ENCODE measurements at places on chromosomes 2 and 18.

DNA sequence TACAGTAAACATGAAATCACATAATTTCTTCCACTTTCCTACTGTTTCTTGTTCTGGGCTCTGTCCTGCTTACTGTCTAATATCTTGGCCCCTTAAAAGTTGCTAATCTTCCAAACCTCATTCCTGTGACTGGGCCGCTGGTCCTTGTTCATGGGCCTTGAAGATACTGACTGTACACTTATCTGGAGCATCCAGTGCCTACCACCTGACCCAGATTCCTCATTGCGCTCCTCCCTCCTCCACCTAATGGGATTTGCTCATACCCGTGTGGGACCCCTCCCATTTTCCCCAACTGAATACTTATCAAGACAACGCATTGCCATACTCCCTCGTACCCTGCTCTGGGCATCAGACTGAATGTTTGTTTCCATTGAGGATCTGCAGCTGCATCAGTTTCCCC is 6.1 kb upstream of the IL37 start:
- no peak for DNase-seq

- DNase-seq, result no peak
These were observed 57.3 kb upstream of the EML6 start for GRCh38 chr2:54666131-54666633.

GRCh38 chr2:184598002-184598315 is 370 bp upstream of the ZNF804A start:
- DNase-seq, result no peak

DNA sequence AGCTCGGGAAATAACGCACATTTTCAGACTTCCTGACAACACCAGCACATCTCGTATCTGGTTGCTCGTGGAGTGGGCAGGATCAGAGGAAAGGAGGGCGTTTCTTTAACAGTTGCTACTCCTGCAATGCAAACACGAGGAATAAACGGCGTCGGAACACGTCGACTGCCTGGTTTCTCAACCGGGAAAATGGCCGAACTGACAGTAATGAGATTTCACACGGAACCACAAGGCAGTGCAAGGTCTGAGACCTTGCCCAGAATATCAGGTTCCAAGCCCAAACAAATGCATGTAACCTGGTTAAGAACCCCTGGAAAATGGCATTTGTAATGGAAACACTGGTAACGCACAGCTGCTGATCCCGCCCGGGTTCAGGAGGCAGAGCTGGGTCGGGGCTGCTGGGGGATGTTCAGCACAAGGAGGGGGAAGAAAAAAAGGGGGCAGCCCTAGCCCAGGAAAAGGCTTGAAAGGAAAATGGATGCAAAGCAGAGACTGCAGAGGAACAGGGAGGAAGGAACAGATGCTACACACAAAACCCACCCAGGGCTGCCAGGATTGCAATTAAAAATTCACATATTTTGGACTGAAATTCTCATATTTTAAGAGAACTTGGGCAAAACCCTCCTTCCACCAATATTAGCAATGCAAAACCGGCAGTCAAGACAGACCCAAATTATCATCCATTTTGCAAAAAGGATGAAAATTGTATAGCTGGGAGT is 61.6 kb upstream of the KLHL29 start:
- DNase-seq, result no peak

GRCh38 chr2:190972213-190972612 is 41.8 kb downstream of the STAT1 start:
- no peak for DNase-seq

DNA sequence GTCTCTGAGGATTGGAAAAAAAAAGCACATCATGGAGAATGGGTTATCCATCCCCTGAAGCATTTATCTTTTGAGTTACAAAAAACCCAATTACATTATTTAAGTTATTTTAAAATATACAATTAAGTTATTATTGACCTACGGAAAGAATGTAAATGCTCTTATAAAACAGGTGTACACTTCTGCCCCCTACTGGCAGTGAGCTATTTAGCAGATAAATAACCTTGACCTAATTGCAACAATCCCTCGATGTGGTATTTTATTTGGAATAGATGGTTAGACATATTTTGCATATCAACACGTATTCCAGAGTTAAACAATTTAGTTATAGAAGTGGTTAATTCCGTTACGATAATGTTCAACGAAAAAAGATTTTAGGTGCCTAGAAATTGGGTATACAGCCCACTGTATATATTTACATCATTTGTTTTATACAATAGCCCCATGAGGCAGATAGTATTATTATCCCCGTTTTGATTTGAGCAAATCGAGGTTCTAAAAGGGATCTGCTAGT is 9.1 kb upstream of the DAW1 start:
- DNase-seq, result no peak

DNA sequence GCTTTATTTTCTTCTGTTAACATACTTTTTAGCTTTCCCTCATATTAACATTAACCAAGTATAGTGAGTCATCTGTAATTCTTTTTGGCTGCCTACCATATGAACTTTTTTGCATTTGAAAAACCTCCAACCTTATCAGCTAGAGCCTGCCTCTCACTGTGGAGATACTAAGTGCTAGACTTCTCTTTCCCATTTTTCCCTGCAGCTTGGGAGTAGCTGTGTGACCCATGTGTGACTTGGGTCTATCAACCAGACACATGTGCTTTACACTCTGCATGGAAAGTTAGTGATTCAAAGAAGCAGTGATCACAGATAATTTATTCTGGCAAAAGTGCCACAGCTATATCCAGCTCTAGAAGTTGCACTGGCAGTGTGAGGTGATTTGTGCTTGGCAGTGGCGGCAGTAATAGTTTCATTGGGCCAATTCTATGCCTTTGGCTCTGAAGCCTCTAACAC is 36.3 kb downstream of the PREPL start:
- DNase-seq, result no peak

DNA sequence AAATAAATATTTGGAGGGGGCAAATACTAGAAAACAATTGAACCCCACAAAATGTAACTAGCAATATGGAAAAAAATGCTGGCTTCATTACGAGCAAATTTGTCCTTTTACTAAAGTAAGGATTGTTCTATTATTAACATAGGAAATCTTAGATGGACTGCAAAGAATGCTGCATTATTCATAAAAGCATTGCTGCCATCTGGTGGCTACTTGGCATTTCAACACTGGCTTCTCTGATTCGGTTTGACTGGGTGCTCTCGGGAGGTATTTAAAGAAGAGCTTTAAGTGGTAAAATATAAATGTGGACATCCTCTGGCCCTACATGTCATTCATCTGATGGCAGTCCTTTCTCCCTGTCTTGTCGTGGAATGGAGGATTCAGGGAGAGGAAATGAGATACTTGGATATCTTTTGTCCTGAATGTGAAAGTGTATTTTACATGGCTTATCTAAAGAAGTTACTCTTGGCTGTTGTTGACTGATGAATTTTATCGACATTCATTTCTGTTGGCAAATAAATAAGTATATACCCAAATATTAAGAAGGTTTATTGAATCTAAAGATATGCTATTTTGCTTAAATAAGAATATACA is 130.2 kb downstream of the ARHGAP15 start:
- DNase-seq, result peak; percentile 59

- DNase-seq, result no peak
These were observed 20.7 kb downstream of the SFT2D3 start for GRCh38 chr2:127721978-127722355.

DNA sequence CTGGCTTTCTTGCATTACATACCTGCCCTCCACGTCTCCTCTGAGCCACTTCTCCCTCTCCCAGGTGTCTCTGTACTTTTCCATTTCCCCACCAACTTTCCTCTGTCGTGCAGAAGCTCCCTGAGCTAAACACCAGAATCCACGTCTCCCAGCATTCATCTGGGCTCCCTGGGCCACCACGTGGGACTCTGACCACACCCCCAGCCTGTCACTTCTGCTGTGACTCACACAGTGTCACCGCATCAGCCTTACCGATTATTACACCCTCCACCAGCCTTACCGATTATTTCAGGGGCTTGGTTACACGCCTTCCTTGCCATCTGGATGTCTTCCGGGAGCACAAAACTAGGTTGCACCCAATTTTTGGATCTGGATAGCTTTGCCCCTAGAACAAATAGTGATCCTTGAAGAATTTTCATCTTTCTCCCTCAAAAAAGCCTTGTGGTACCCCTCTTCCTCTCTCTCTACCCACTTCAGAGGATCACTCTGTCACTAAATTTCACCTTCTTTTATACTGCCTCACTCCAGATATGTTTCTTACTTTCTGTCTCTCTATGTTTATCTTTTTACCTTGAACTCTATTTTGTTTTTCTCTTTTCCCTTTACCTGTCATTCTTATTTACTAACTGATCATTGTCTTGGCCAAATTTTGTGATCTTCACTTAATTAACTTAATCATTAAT is 136.9 kb upstream of the CAB39 start:
- DNase-seq, result peak; percentile 69

DNA sequence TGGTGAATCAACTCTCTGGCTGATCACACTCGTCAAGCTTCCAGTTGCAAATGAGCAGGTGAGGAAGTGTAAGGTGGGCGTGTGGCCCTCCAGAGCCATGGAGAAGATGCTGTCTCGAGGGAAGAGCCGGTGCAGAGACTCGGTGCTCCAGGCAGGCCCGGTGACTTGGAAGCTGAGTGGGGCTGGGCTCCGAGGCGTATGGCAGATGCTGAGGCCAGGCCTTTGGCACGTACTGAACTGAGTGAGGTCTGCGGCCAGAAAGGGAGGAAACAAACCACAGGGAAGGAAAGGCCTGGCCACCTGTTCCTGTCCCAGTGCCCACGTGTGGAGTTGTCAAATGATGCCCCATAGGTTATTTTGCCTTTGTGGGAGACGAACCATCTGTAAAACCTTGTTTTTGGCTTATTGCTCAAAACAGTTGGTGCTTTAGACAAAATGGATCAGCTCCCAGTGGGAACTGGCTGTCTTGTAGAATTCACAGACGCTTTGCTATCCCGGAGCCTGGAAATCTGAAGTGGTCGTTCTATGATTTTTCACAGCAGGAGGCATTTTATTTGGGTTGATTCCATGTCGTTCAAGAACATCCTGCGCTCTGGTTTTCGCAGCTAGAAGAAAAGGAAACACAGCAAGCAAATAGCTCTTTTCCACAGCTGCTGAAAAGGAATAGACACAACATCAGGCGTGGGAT is 117.5 kb upstream of the TMEM18 start:
- no peak for DNase-seq

GRCh38 chr18:76491776-76492668 is 3.0 kb downstream of the ZNF516 start:
- peak; percentile 52 for DNase-seq

DNA sequence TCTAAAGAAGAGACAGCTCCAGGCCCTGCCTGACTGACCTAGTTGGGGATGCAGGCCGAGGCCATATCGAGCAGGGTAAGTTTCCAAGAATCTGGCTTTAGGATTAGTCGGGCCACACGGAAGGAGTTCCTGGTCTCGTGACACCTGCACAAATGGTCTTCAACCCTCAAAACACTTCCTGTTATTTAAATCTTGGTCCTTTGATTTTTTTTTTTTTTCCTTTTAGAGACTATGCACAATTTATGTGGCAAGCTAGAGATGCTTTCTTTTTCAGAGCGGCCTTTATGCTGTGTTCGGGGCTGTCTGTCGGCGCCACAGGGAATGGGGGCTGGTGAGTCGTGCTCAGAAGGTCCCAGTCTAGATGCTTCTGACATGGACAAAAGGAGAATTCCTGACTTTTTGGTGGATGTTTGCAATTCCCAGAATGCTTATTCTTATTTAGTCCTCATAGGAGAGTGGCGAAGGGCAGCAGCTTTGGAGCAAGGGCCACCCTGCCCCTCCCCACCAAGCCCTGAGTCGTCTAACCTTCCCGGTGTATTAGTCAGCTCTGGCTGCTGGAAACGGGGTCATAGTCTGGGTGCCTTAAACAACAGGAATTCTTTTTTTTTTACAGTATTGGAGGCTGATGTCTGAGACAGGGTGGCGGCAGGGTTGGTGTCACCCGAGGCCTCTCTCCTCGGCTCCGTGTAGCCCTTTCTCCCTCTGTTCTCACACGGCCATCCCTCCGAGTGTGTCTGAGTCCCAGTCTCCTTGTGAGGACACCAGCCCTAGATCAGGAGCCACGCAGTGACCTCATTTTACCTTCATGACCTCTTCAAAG is 27.4 kb downstream of the HPCAL1 start:
- peak; percentile 50 for DNase-seq

- DNase-seq, result no peak
These were observed 947.2 kb downstream of the ERBB4 start for GRCh38 chr2:211591426-211591825.

GRCh38 chr2:143219266-143219665 is 90.0 kb downstream of the ARHGAP15 start:
- DNase-seq, result no peak

DNA sequence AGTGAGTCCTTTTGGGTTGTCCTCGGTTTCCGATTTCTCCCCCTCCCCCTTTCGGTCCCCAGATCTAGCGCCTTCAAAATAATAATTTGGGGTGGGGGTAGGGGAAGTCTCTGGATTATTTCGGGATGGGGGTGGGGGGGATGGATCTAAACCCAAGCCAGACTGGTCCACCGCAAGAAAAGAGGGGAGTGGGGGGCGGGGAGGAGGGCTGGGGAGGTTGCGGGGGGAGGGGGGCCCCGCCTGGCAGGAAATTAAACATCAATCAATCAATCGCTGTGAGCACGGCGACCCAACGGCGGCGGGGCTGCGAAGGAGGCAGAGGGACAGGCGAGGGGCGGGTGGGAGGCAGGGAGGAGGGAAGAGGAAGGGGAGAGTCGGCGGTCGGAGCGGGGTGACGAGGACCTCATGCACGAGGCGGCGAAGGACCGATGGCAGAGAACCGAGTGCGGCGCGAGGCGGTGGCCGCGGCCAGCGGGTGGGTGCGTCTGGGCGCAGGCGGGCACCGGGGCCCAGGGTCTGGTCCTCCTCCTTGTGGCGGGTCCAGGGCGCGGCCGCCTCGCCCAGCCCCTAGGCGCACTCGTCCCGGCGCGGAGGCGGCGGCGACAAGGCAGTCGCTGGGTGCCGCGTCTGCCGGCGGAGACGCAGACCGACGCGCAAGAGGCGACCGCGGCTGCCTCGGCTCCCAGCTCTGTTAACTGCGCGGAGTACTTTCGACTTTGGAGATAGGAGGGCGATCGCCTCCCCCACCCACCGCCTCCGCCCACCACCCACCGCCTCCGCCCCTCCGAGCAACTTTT is 468 bp upstream of the SATB2 start:
- DNase-seq, result no peak

DNA sequence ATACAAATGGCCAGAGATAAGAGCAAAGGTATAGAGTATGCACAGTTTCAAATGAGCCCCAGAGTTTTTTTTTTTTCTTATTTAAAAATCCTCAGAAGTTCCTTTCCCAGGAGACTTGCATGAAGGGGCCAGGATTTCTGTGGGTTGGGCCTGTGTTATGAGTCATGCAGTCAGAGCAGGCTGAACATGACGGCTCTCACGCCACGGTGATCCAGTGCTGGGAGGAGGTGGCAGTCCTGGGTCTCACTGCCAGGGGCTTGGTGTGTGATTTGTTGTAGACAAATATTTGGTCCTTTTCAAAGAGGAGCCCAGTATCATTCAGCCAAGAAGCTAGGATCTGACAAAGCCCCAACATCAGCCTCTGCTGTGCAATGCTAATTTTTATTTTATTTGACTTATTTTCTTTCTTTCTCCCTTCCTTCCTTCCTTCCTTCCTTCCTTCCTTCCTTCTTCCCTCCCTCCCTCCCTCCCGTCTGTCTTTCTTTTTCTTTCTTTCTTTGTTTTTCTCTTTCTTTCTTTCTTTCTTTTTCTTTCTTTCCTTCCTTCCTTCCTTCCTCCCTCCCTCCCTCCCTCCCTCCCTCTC is 10.4 kb upstream of the KCNE4 start:
- no peak for DNase-seq

Data from CD8-positive, alpha-beta T cell (primary cell).